Omental fat pad (tissue), 4 donors: ENCODE measurements at places on chromosomes 7 and 10.

- no peak for DNase-seq
These were observed 480.5 kb upstream of the ZMIZ1 start for GRCh38 chr10:78588194-78588811.

DNA sequence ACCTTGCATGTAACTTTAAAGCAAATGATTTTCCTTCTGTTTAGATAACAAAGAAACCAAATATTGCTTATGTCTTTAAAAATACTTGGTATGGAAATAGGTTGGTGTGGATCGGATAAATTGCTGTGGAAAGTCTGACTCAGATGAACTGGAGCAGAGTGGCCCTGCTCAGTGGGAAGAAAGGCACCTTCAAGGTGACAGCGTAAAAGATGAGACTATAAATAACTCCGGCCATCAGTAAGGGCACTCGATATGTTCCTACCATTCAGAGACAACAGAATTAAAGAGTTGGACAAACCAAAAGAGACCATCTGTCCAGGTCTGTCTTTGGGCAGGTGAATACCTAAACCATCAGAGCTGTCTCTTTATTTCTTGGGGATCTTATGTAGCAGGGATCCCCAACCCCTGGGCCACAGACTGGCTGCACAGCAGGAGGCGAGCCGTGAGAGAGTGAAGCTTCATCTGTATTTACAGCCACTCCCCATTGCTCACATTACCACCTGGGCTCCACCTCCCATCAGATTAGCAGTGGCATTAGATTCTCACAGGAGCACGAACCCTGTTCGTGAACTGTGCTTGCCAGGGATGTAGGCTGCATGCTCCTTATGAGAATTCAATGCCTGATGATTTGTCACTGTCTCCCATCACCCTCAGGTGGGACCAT lies 357.1 kb downstream of the PRPF18 start:
- DNase-seq: no peak

DNA sequence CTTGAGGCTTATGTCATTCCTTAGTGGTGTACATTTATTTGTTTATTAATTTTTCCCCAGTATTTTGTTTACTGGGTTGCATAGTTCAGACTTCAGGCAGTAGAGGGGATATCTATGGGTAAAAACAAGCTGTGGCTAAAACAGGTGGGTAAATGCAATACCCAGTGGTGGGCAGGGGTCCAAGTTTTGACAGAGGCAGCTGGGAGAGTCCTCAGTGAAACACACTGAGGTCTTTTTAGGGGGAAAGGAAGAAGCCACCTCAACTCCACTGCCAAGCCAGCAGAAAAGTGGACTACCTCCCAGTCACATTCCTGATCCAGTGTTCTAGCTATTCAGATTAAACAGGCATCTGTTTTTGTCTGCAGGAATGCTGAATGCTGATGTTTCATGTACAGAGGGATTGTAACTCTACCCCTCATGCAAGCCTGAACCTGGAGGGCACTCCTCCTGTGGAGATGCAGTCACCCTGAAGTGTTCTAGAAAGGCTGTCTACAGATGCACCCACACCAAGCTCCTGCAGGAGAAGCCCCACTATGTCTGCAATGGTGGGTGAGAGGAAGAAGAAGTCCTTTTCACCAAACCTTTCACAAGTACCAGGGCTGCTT lies 757.8 kb downstream of the INHBA start:
- DNase-seq: no peak

DNA sequence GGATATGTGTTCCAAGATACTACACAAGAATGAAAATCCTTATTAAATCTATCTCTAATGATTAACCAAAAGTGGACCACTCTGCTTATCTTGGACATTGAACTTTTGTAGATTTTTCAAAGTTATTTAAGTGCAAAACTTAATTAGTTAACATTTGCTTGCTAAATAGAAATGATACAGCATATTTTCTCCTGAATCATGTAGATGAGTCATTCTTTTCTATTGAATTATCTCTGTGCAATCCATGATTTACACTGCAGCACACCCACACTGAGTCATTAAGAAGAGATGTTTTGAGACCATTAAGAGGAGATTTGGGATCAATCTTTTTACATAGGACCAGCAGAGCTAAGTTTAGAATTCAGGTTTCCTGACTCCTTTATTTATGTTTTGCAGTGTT lies 6.6 kb upstream of the ABCC2 start:
- DNase-seq: no peak

DNA sequence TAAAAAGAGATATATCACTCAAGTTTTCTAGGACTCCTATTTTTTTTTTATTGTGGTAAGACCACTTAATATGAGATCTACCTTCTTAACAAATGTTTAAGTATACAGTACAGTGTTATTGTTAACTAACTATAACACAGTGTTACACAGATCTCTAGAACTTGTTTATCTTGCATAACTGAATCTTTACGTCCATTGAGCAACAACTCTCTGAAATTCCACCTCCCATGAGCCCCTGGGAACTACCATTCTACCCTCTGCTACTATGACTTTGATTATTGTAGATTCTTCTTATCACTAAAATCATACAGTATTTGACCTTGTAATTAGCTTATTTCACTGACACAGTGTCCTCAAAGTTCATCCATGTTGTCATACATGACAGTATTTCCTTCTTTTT lies 22.5 kb upstream of the REEP3 start:
- no peak for DNase-seq

GRCh38 chr10:12414278-12414989 lies 65.1 kb downstream of the CAMK1D start:
- DNase-seq: no peak

- DNase-seq: no peak
These were observed 245.0 kb downstream of the CELF2 start for GRCh38 chr10:11262494-11263345.

DNA sequence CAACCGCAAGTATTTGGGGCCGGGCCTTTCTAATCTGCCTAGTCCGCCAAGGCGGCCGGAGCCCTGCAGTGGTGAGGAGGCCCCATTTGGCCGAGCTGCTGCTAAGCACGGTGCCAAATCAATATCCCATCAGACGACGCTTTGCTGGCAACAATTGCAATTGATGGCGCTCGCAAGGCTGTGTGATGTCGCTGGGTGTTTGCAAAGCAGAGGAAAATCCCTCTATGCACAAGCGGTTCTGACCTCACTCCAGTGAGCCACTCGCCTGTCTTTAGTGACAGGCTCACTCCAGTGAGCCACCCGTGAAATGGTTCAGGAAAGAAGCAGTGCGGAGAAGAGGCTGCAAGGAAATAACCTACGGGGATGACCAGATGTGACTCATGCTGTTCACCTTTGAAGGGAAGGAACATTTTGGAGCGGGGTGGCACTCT lies 18.3 kb upstream of the PDE1C start:
- no peak for DNase-seq

DNA sequence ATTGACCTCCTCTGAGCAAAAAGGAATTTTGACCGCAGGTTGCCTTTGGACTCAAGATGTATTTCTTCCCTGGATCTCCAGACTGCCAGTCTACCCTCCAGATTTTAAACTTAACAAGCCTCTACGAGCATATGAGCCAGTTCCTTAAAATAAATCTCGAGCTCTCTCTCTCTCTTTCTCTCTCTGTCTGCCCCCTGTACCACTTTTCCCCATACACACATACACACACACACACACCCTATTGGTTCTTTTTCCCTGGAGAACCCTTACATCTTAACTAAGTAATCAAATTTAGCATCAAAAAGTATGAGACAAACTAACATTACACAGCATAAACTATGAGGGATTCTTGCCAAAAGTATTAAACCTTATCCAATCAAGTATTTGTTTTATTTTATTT lies 11.4 kb downstream of the BCAP29 start:
- DNase-seq: no peak

GRCh38 chr7:132878204-132878919 lies 203.5 kb downstream of the CHCHD3 start:
- no peak for DNase-seq

DNA sequence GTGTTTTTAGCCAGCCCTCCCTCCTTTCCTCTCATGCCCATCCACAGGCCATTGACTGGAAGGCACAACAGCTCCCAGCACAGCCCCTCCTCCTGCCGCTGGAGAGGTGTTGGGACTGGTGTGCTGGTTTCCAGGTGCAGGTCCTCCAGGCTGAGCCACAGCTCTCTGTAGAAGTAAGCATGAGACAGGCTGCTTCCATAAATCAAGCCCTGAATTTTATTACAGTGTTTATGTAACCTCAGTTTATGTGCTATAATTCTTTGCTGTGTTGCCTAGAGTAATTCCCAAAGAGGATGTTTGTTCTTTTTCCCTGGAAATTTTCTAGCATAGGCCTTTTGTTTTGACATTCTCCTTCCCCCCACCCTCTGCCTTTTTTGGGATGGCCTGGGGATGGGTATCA lies 445.8 kb downstream of the AUTS2 start:
- DNase-seq: no peak

GRCh38 chr10:49550563-49550962 lies 11.6 kb upstream of the ERCC6 start:
- DNase-seq: no peak

GRCh38 chr7:100836812-100837098 lies 9.4 kb upstream of the EPHB4 start:
- DNase-seq: no peak

- DNase-seq: no peak
These were observed 146.3 kb downstream of the GALNT17 start for GRCh38 chr7:71278257-71278656.

DNA sequence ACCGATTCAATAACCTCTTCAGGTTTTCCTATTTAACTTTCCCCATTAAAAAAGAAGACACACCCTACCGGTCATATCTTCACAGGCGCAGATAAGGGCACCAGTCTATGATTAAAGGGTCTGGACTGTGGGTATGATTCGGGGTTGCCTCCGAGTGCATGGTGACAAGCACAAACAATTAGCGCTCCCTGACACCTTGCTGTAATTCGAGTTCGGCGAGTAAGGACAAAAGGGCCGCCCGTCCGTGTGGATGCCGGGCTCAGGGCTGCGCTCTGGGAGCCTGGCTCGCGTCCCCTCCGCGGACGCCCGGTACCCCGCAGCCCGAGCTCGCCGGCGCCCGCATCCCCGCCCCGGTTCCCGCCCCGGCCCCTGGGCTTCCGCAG lies 111.9 kb upstream of the RHEB start:
- DNase-seq: no peak

- DNase-seq: no peak
These were observed 102.5 kb upstream of the PTN start for GRCh38 chr7:137446025-137446424.

DNA sequence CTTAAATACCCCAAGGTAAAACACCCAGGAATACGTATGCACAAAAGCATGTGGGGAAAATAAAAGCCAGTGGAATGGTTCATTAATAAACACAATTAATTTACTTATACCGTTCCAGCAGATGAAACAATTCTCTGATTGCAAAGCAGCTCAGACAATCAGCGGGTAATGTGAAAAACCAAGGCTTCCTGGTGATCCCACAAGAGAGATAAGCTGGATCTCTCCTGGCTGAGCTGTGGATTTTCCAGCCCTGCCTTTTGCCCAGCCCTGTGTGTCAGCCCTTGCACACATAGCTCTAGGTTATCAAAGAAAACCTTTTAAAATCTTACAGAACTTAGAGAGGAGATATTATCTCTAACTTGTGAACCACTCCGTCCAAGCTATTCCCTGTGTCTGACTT lies 1010.7 kb upstream of the AUTS2 start:
- DNase-seq: no peak

DNA sequence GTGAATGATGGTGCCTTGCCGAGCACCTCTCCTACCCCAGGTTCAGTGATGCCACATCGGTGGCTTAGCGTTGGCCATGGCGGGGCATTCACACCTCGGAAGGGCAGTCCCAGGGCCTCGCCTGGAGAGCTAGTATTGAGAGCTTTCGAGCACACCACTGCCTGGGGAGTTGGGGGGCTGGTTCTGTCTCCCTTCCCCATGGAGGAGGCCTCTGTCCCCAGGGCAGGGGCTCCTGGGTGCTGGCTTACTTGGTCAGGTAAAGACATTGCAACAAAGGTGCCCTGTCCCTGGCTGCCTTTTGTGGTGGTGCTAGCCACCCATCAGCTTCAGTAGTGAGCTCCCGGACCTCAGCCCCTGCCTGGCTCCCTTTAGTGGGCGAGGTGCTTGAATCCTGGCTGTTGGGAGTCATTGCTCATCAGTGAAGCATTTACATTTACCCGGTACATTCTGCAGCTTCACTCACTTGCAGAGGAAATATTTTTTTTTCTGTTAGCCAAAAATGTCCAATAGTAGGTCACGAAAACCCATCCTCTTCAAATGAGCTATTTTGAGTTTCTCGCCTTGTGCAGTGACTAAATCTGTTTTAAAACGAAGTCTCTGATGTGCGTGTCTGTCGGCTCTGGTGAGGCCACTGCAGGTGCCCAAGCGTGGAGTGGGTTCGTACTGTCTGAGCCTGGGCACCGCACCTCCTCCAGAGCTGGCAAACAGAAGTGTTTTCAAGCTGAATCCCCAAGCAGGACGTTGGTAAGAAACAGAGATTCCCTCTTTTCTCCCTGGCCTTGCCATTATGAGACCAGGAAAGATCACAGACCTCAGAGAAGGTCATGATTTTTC lies 95.5 kb downstream of the INPP5A start:
- no peak for DNase-seq

GRCh38 chr10:95513941-95514392 lies 47.2 kb downstream of the SORBS1 start:
- no peak for DNase-seq

GRCh38 chr10:15189133-15189885 lies 20.8 kb upstream of the NMT2 start:
- DNase-seq: no peak

DNA sequence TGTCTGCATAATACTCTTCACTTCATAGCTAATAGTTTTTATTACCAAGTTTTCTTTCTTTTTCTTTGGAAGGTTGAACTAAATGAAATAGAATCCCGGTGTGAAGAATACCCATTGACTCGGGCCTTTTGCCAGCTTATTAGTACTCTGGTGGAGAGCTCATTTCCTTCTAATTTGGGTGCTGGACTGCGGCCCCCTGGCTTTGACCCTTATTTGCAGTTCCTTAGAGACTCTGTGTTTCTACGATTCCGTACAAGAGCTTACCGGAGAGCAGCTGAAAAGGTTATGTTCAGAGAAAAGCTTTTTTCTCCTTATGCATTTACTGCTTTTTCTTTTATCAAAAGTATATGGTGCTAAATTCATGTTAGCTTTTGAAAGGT lies 40.2 kb downstream of the NUP205 start:
- no peak for DNase-seq

DNA sequence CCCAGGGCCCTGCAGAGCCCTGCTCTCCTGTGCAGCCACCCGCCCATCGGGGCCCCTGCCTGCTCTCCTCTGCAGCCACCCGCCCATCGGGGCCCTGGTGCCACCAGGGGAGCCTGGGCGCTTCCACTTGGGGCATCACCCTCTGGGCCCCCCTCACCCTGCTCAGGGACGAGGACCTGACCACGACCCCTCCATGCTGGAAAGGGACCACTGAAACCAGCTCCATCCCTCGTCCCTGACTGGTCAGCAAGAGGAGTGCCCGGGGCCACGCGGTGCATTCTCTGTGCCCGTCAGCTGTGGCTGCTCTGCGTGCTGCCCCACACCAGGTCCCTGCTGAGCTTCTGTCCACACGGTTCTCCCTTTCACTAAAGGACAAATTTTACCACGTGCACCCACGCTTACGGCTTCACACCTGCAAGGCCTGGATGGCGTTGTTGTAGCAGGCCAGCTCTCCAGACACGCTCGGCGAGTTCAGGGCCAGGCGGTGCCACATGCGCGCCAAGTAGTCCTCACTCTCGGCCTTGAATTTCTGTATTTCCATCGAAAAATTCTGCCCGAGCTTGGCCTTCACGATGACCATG lies 57.6 kb downstream of the CFAP46 start:
- no peak for DNase-seq
